Stimulated activated CD4-positive, alpha-beta T cell treated with anti-CD3 and anti-CD28 coated beads, Interleukin-4, amount 100 ng/mL, for 4 hours (primary cell): ENCODE measurements at places on chromosomes 16 and 17.

GRCh38 chr17:2959371-2960130 lies 103.9 kb downstream of the OR1D5 start:
- no peak for DNase-seq

DNA sequence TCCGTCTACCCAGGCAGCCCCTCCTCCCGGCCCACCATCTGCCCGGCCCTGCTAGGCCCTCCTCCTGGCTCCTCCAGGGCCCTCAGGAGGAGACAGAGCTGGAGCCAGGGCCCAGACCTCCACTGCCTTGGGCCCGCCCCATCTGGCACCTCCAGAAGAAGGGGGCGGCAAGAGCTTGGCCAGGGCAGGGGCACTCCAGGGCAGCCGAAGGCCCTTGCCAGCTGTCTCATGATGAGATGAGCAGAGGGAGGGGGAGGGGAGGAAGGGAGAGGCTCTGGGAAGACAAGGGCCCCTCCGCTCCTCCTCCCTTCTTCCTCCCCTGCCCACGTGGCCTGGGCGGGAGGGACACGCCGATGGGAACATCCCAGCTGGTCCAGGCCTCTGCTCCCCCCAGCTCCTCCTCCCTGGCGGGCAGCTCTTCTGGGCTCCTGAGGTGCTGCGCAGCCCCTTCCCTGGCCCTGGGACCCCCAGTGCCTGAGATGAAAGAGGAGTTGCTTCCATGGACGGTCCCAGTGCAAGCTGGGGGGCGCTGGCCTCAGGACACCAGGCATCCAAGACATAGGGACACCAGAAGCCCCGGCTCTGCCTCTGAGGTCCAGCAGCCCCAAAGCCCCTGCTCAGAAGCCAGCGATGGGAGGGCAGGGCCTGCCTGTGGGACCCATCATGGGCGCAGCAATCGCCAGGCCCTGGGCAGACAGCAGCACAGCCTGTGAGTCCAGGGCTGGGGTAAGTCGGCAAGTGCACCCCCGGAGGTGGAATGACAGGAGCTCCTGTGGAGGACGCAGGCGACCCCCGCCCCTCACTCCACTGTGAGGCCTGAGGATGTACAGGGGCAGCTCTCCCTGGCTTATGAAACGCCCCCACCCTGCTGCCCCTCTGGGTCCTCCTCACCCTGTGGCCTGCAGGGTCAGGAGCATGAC lies 23.6 kb upstream of the ENPP7 start:
- DNase-seq: no peak

- no peak for DNase-seq
Measured at GRCh38 chr17:66438101-66438500, 135.7 kb downstream of the PRKCA start.

DNA sequence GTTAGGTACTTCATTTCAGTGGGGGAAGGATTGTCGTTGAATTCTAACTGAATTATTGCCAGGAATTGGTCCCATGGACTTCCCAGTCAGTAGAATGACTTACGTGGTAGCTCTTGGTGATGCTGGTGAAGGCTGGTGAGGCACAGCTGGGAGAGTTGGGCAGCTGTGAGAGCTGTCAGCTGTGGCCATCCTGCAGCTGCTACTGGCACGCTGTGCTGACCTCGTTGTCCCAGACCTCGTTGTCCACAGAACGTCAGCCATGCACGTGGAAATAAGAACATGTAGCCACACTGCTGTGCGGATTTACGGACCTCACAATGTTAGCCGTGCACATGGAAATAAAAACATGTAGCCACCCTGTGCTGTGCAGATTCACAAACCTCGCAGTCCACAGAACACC lies 102.3 kb downstream of the NPIPB11 start:
- no peak for DNase-seq

DNA sequence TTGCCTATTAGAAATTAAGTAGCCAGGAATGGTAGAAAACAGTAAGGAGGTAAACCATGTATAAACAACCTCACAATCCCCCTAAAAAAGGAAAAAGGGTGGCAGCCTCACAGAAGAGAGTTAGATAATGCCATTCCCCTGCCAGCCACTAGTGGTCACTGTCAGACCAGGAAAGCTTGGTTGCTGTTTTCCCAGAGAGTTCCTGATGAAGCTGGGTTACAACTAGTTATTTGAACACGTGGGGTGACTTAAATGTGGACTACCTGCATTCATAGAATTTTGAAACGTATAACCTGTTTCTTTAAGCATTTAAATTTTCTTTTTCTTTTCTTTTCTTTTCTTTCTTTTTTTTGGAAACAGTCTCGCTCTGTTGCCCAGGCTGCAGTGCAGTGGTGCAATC lies 5.8 kb downstream of the GPRC5C start:
- DNase-seq: no peak

GRCh38 chr16:88804552-88805339 lies 1.2 kb downstream of the CDT1 start:
- no peak for DNase-seq

DNA sequence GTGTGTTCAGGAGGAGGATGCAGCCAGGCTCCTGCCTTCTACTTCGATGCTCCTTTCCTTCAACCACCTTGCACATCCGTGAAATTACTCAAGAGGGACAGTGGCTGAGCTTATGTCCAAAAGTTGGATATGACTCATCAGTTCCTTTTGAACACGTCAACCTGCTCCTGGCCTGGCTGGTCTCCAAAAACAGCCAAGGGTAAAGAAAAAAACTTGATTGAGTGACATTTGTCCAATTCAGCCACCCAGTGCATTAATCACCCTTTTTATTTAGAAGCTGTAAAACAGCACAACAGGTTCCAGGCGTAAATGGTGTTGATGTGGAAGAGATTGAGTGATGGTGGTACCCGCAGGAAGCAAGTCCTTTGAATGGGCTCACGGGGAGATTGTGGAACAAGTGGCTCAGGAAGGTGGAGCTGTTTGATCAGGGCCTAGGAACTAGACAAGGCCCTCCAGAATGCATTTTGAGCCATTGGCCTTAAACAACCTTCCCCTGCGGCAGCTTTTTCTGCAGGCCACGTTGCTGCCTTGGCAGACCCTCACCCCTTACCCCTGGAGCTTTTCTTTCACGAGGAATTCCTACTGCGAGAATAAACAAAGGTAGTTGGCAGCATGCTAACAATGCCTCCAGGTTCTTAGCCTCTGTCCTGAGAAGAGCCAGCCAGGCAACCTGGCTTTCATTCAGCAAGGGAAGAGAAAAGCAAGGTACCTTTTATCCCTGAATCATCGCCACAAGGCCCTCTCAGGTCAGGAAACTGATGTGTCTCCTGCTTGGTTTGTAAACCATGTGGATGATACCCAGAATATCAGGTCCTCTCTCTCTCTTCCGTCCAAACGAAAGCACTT lies 173.3 kb upstream of the CACNG5 start:
- no peak for DNase-seq

DNA sequence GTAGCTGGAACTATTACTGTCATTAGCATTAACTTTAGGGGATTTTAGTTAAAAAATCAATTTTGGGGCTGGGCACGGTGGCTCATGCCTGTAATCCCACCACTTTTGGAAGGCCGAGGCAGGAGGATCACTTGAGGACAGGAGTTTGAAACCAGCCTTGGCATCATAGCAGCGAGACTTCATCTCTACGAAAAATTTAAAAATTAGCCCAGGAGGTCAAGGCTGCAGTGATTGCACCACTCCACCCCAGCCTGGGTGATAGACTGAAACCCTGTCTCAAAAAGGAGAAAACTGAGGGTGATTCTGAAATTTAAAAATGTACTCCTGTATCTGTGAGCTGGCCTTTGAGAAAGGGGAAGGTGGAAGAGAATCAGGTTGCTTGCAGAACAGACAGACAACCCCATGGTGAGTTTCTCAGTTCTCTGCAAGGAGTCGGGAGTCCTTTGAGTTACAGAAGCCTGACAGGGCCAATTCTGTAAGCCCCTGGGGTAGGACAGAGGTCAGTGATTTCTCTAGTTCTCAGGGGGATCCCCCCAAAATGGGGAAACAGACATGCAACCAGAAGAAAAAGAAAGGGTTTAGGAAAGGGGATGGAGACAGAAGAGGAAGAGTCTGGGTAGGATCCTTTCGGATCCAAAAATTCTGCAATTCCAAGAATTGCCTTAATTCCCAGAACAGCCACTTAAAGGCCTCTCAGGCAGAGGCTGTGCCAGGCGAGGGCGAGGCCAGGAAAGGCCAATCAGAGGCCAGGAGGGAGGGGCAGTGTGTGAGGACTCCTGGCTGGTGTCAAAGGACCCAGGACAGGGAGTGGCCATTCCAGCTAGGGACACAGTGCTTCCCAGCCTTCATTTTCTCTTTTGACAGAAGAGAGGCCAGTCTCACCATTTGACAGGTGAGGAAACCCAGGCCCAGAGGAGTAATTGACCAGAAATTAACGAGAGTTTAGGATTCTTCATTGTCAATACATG lies 6.7 kb downstream of the NUPR1 start:
- no peak for DNase-seq

DNA sequence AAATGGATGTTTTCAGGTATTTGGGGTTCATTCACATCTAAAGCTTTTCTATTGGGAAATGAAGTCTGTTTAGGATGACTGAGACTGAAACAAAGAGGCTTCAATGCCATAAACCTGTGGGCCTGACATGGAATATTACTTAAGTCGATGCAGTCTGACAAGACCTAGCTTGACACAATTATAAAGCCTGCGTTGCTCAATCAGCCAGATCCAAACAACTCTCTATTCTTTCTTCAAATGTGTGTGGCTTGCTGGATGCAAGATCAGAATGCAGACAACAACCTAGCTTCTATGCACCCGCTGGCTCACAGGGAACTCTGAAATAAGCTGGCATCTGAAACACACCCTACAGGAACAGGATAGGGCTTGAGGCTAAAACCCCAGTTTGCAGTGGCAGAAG lies 40.0 kb downstream of the RFFL start:
- no peak for DNase-seq

GRCh38 chr16:67969254-67970039 lies 1.0 kb upstream of the SLC12A4 start:
- DNase-seq: no peak

GRCh38 chr16:52680993-52681392 lies 134.1 kb upstream of the TOX3 start:
- DNase-seq: no peak

GRCh38 chr17:50949128-50949988 lies 83.2 kb upstream of the TOB1 start:
- DNase-seq: no peak

- DNase-seq: no peak
Measured at GRCh38 chr17:80428796-80429195, 13.8 kb downstream of the ENDOV start.
